NCI-H1092 (cell line): ENCODE measurements at places on chromosomes 4 and X.

DNA sequence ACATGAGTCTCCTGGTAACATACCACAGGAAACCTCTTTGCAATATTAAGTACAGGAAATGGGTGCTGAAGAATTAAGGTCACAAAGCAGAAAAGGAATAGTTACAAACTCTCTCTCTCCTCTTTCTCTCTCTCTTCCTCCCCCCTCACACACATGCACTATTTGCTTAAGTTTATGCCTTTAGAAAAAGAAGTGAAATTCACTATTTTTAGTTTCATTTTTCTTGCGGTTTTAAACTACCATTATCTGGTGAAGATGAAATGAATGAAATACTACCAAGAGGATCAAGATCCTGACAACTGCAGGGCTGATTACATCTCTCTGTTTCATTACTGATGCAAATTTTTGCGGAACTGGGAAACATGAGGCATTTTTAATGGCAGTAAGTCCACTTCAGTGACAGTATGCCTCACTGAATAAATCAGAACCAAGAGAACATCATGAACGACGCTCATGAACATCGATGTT, 64.3 kb upstream of the FTHL17 start:
- DNase-seq = no peak

- DNase-seq = no peak
Observed at GRCh38 chrX:148938348-148938747, 437.9 kb downstream of the AFF2 start.

GRCh38 chr4:35793045-35793722, 451.1 kb downstream of the ARAP2 start:
- no peak for DNase-seq

DNA sequence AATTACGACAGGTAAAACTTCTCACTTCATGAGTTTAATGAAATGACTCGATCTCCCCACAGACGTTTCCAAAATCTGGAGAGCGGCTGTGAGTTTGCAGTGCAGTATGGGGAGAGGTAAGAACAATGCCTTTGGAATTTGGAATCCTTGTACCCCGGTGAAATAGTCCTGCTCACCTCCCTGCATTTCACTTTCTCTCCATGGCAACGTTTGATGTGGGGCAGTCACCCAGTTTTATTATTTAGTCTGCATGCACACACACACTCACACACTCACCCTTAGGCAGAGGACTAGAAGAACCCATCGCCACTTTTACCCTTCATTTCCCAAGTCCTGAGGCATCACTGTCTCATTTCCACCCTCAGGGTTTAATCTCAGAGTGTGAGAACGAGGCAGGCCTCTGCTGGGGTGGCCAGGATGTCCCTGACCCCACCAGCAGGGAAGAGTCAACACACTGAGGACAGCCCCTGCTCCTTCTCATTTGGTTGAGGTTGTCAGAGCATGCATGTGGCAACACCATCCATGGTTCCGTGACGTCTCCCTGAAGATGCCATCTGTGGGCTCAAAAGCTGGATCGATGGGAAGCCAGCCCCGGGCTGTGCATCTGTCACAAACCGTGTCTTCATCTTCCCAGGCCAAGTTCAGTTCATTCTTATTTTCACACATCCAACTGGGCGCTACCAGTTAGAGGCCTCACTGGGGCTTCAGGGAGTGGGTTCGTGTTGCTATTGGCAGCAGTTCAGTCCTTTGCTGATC, 119.8 kb upstream of the TRIM2 start:
- no peak for DNase-seq

GRCh38 chr4:176566769-176567168, 226.0 kb downstream of the VEGFC start:
- DNase-seq = no peak

DNA sequence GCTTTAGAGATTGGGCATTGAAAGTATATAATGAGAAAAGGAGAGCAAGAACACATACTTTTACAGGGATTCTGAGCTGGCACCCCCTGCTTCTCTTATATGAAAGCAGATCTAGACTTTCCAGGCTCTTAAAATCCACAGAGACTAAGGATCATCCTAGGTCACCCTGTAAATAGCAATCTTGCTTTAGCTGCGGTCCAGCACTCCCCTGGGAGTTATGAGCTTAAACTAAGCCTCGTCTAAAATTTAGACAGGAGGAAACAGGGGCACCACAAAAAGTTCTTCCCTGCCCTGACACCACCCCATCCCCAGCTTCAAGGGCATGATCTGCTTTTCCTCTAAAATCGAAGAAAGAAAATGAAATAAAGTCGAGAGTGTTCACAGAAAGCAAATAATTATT, 143.3 kb upstream of the KCNIP4 start:
- DNase-seq = no peak

DNA sequence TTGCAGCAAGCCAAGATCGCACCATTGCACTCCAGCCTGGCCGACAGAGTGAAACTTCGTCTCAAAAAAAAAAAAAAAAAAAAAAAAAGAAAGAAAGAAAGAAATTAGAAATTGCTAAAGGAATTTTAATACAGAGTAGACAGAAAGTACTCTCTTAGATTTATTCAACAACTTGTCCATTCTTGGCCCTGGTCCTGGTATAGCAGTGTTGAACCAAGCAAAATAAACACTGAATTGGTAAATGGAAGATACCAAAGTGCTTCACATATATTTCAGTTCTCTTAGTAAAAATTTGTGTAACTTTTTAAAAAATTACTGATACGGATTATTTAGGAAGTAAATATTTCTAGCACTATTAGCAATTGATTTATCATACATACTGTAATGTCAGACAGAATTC, 165.9 kb upstream of the TLL1 start:
- no peak for DNase-seq

GRCh38 chrX:54029529-54030143, 14.6 kb downstream of the PHF8 start:
- DNase-seq = peak; percentile 28

GRCh38 chr4:75255261-75255660, 258.9 kb downstream of the RCHY1 start:
- no peak for DNase-seq

GRCh38 chr4:78621395-78621794, 69.8 kb downstream of the ANXA3 start:
- no peak for DNase-seq

DNA sequence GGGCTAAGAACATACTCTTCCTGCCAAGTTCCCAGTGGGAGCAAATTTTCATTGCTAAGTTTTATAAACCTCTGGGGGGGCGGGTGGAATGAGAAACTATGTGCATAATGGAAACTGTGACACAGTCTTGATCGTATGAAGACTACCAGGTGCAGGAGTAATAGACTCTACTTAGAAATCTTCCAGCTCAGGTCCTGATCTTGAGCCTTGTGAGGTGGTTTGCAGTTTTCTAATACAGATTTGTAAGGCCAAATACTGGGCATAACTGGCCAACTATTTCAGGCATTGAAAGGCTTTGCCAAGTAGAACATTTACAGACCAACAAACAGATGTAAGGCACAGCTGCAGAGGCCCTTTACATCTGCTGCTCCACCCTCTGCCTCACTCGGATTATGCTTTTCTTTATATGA, 89.7 kb upstream of the CBR4 start:
- no peak for DNase-seq

DNA sequence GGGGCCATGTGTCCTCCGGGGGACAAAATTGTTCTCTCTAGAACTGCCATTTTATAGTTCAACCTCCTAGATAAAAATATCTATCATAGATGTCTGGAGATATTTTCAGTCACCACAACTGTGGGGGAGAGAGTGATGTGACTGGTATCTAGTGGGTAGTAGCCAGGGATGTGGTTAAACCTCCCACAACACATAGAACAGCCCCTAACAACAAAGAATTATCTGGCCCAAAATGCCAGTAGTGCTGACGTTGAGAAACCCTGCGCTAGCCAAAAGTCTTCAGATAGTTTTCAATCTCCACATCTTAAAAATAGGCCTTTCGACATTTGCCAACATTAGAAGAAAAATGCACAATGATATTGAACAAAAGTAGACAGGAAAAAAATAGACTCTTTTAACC, 19.0 kb upstream of the SUPT20HL2 start:
- no peak for DNase-seq

DNA sequence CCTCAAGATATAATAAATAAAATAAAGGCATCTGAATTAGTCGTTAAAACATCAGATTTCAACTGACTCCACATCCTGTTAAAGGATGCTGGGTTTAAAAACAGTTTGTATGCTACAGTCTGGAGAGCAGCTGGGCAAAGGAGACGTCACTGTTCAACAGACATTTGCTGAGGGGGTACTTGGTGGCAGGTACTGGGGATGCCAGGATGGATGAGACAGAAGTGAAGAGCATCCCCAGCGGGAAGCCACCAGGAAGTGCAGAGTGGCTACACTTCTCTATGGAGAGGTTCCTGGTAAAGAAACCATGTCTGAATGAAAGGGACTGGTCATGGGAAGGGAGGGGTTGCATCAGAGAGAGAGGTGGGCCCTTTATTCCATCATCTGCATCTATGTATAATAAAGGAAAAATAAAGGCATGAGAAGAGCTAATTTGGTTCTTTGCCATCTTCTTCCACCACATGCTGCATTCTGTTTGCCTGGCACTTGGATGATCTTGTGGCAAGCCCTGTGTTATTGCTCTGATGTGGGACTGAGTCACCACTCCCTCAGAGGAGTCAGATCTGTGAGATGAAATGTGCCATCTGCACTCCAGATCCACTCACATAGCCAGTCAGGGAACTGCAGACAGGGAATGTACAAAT, 145.0 kb downstream of the SOWAHB start:
- peak; percentile 3 for DNase-seq

- DNase-seq = no peak
Observed at GRCh38 chrX:32137525-32137924, 1065.7 kb upstream of the FTHL17 start.

DNA sequence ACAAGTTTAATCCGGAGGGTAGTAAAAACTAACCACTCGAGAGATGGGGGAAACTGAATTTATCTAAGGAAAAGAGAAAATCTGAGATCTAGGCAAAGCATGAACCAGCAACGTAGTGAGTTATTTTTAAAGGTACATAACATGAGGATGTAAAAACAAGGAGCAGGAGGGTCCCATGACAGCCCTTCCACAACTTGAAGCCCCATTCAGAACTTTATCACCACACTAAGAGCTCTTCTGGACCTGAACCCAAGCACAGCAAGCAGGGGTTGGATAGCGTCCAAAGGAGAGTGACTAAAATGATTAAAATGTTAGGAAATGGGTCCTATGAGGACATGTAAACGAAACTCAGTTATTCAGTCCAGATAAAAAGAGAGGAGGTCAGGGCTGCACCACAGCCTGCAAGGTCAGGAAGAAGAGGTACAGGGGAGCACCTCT, 16.2 kb downstream of the SH3RF1 start:
- no peak for DNase-seq

DNA sequence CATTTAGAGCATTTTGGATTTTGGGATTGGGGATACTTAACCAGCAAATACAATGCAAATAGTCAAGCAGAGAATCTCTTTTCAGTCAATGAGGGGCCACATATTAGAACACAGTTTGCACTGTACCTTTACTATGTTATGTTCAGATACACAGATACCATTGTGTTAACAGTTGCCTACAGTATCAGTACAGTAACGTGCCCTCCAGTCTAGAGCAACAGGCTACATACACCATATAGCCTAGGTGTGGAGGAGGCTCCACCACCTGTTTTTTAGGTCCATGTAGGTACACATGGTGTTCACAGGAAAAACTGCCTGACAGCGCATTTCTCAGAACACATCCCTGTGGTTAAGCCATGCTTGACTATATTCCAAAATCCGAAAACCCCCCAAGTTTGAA, 9.1 kb downstream of the GRPEL1 start:
- DNase-seq = no peak

DNA sequence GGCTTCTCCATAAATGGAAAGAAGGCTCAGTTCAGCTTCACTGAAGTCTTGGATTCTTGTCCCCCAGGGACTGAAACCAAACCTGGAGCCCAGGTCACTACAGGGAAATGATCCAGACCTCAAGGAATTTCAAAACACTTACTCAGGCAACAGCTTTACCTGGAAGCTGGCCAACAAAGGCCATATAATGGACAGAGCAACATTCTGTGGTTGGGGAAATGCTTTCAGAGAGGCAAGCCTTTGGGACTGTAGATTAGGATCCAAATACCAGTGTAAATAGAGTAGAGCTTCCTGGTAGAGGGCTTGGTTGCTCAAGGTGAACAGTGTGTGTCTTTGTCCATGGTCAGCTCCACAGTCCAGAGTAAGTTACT, 57.0 kb upstream of the PROM1 start:
- no peak for DNase-seq

- no peak for DNase-seq
Observed at GRCh38 chr4:100588076-100588475, 70.3 kb upstream of the EMCN start.

DNA sequence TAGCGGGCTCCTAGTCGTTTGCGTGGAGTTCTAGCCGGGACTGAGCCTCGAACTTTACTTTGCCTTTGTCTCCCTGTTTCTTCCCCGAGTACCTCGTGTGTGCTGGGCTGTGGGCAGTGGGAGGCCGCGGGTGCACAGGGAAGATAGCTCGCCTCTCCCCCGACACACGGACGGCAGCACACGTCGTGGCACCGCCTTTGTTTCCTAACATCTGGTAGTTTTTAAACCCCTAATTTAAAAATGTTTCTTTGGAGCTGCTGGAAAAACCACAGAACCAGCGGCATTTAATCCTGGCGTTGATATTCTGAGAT, 866 bp downstream of the RBM46 start:
- no peak for DNase-seq

DNA sequence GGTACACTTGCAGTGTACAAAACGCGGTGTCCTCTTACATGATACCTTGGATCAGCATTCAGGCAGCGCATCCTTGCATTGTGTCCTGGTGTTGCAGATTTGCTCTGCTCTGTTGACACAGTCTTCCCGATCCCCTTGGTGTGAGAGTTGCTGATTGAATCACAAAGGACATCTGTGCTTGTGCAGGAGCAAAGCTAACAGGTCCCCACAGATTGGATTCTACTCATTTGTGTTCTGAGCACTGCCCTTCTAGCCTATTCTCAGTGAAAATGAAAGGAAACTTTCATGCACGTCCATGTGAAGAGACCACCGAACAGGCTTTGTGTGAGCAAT, 171.4 kb downstream of the FRMPD4 start:
- peak; percentile 7 for DNase-seq

DNA sequence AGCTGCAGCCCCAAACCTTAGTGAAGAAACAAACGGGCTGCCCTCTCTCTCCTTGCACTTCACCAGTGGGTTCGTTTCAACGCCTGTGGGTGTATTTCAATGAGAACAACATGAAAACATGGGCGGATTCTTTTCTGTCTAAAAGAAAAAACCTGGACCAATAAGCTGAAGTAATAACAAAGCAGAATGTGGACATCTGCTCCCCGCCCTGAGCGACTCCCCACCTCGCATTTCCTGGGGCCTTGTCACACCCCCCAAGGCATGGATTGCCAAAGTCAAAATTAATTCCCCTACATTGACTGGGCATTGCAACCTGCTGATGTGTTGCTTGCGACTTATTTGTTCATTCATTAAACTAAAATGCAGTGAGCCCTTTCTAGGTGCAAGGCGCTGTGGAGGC, 142.9 kb downstream of the BCOR start:
- no peak for DNase-seq
